ENCODE measurements at places on chromosomes 6 and 20.

DNA sequence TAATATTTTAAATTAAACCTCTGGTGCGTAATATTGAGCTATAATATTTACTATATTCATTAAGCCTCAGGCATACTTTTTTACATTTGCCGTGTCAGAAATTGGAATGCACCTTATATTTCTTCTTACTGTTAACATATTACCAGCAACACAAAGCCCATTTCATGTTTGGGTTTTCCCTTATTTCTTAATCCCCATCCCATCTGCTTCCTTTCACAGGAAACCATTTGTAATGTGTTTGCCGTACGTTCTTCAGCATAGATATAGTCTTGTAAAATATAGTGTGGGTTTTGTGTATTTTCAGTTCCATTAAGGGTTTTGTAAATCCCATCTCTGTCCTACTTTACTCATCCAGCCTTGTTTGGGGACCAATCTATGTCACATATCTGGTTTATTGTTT, 6.5 kb downstream of the EYS start:
- no peak for DNase-seq

GRCh38 chr6:150195996-150196417, 53.2 kb downstream of the PPP1R14C start:
- DNase-seq: no peak

GRCh38 chr6:160766989-160767646, 65.1 kb downstream of the PLG start:
- DNase-seq: peak; percentile 67

DNA sequence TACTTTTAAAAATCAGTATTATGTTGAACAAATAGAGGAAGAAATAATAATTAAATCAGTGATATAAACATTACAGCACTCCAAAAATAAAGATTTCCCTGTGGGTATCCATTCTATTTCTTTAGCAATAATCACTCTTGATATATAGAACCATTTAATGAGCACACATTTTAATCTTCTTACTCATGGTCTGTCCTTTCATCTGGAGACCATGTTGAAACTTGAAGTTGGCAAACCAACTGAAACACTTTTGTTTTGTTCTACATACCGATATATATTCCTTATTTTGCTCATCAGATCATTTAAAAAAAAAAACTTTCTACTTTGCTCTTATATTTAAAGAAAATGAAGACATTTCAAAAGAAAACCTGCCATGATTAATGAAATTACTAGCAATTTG, 13.4 kb downstream of the C6orf58 start:
- no peak for DNase-seq

GRCh38 chr6:88702956-88703556, 260.4 kb downstream of the RNGTT start:
- DNase-seq: no peak

DNA sequence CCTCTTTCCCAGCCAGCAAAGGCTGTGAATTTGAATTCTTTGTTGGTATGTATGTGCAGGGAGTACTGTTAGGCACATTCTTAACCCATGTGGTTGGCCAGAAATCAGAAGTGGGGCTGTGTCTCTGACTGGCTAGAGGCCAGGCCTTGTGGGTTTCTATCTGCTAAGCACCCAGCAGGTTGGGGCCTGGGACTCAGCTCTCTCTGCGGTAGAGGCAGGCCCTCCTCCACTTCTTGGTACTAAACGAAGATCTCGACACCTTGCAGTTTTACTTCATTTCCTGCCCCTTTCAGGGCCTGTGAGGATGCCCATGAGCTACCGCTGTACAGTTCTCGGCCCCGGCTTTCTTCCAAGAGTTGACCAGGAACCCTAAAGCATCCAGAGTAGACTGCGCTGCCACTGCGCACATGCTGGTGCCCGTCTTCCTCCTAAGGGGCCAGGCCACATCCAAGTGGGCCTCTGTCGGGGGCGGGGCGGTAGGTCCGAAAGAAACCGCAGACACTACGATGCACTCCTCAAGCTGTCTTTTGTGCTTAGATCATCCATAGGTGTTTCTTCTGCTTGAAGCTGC, 51.1 kb downstream of the TCP11 start:
- no peak for DNase-seq

DNA sequence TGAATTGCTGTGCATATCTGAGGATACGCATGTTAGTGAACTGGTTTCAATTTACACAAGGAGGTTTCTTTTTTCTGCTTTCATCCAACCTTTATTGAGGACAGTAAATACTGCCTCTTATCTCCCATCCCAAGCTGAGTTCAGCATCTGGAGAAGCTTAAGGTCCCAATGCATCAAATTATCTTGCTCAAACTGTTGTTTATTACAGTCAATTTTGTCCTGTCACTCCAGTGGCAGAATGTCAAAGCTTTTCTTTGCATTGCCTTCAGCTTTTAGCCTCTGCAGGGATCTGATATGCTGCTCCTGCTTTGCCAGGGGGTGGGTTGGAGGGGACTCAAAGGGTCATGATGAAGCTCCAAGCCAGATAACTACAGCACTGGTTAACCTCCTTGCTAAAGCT, 435.4 kb upstream of the SOX4 start:
- DNase-seq: no peak

GRCh38 chr6:33433544-33434191, 13.8 kb downstream of the SYNGAP1 start:
- no peak for DNase-seq

- no peak for DNase-seq
These were observed 9.6 kb downstream of the LRP11 start for GRCh38 chr6:149854532-149854931.
